Suppressor macrophage (primary cell): ENCODE measurements at places on chromosomes 12 and 14.
A peak's percentile ranks its signal among the peaks of the same experiment; 100 is the strongest.

DNA sequence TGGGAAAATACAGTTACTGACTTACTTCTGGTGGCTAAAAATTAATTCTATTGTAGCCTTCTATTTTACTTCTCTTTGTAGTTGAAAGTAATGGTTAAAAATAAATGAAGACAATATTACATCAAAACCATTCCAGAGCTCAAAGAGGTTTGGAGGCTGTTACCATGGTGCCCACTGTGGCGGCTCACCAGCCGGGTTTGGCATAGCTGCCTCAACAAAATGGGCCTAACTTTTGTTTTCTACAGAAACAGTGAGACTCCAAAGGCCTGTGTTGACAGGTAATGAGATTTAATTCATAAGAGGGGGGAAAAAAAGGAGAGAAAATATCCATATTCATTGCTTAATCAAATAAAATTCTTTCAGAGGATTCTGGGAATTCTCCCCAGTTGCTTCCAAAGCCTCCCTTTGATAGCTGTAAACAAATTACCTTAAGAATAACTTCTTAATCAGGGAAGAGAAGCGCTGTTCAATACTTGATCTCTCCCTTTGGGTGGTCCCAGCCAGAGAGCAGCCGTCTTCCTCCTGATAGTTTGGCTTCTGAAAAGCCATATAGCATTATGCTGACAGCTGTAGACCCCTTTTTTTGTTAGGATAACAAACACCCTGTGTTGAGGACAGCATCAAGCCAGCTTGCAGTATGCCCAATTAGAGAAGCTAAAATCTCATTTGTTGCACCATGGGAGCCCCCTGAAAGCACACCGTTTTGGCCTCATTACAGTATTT, 266.8 kb downstream of the NEDD1 start:
- DNase-seq: no peak

DNA sequence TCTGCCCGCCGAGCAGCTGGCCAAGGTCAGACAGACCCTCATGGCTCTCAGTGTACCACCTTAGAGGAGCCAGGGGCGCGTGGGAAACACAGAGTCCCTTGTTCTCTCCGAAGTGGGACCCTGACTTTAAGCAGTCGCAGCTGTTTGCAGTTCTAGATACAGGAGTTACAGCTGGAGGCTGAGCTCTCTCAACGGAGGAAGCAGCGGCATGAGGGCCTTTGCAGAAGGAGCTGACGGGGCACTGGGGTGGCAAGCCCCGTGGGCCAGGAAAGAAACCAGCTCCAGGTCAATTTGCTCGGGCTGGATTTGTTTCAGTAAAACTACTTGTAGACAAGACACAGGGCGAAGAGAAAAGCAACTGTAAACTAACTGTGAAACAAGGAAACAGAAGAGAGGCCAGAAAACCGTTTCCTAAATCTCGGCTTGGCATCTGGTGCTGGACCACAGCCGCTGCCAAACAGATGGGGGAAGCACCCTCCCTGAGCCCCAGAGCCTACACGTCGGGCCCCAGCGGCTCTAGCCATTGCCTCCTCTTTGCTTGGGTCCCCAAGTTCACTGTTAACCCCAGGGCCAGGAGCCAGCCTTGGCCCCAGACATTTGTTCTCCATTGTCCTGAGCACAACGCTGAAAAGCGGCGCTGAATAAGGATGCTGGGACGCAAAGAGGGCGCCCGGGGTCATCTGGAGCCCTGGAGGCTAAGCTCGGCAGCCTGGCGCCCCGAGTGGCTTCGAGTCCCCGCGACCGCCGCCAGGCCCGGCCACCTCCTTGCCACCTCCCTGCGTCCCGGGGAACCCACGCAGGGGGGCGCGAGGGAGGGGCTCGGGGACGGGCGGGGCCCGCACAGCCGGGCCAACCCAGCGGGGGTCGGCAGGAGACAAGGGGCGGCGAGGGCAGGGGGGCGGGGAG, 914 bp upstream of the PACS2 start:
- DNase-seq: peak; percentile 41

DNA sequence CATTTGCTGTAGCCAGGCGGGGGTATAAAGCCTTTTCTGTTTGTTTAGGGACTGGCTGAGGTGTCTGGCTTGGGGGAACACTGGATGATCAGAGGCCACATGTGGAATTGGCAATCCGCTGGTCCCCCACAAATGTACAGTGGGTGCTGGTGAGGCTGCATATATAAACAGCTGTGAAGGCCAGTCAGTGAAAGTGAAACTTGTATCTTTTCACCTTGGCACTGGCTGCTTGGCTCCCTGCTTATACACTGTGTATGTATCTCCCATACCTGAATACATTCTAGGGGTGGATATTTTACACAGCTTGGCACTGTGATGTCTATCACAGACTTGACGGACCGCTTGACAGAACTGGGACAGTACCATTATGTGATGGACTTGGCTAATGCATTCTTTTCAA, 246.8 kb upstream of the AVPR1A start:
- no peak for DNase-seq

DNA sequence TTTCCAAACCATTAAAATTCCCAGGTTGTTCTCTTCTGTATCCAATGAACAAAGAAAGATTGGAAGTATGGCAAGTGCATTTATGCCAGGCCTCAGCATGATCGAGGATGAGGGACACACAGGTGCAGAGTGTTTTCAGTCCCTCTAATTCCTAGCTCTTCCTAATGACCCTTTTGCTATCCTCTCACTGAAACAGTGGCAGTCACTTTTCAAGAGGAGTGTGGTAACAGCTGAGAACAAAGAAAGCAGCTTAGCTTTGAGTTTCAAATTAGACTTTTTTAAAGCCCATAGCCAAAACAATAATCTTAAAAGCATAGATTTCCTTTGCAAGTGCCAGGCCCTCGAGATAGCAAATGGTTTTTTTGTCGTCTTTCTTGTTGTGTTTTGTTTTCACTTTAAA, 110.8 kb downstream of the KCNH5 start:
- no peak for DNase-seq

DNA sequence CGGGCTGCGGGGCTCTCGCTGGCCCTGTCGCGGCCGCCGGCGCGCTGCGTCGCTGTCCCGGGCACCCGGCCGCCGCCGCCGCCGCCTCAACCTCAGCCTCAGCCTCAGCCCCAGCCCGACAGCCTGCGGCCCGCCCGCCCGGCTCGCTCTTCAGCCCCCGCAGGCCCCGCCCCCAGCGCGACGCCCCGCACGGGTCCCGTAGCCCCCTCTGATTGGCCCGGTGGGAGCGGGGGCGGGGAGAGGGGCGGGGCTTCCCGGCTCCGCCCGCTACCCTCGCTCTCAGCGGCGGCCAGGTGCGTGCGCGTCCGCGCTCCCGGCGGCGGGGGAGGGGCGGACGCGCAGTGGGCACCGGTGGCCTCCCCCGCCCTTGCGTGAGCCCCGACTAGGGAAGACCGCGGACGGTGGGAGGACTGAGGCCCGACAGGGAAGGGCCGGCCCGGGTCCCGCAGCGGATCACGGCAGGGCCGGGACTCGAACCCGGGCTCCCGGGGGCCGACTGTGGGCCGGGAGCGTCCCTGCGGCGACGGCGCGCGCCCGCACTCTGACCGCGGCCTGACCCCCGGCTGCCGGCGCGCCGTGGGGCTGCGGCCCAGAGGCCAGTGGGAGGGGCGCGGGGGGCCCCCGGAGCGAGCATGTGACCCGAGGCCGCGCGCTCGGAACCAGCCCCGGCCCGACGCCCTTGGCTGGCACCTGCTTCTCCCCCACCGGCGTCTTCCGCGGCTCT, at the start of gene PPP1R13B:
PPP1R13B (minus strand) TSS at position 125 of the 724 bp plus-strand sequence. CDS start 268 bp downstream, outside the sequence.
- DNase-seq: peak; percentile 89

GRCh38 chr12:53625373-53625945, 723 bp downstream of the ATF7 start:
- no peak for DNase-seq

GRCh38 chr14:39276005-39276404, 42.3 kb downstream of the MIA2 start:
- DNase-seq: no peak

DNA sequence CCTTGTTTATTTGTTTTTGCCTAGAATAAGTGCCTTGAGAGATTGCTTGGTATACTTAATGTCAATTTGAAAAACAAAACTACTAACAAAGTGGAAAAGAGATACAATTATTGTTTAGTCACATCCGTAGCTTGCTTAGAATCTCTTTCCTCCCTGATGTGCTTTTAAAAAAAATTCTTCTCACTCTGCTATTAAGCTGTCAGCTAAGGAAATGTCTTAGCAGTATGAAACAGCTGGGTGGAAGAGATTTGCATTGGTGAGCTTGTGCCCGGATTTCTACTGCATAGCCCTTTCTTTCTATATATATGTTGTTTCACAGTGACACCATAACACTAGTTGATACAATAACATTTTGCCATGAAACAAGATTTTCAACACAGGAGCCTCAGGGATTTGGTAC, 229.4 kb upstream of the RGS6 start:
- DNase-seq: no peak
